DMS79 (cell line): ENCODE measurements at places on chromosomes 3 and 15.

DNA sequence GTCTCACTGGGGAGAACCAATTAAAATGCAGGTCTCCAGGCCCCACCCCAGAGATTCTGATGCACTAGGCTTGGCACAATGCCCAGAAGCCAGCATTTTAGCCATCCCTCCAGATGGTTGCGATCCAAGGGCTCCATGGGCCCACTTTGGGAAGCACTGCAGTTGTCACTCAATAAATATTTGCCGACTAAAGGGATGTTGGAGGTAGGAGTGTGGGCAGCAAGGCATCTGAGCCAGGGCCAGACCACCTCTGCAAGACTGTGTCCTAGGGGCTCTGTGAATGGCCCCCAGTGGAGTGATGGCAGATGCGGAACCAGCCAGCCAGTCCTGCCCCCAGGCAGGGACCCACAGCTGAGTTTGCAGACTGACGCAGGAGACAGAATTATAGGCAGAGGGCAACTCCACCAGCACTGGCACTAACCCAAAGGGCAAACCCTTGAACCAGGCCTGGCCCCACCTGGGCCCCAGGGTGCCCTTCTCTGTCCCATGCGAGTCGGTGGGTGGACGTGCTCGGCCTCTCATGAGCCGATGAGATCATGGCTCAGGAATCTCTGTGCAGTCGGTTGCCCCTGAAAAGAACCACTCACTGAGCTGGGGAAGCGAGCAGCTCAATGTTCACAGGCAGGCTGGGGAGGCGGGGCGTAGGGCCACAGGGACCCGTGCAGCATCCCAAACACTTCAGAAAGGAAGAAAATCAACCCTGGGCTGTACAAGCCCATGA is 49.7 kb downstream of the SEMA5B start:
- peak; percentile 80 for DNase-seq

GRCh38 chr3:194575484-194576210 is 57.6 kb downstream of the TMEM44 start:
- DNase-seq, result no peak

GRCh38 chr15:62933386-62933785 is 109.2 kb upstream of the TPM1 start:
- no peak for DNase-seq

- DNase-seq, result no peak
Measured at GRCh38 chr3:89216016-89216739, 108.8 kb downstream of the EPHA3 start.

DNA sequence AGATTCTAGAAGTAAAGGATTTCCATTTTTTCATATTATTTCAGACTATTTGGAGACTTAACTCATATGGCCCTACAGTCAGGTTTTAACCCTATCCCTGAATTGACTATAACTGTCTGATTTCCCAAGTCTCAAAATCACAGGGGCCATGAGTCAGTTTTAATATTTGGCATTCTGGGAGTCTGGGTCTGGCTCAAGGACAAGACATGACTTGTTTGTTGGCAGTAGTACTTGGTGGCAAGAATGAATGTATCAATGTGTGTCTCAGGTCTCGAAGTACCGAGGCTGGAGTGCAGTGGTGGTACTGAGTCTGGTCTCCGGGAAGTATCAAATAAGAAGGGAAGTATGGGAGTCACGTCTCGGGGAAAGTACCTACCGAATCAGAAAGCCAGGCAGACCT is 10.8 kb downstream of the UMPS start:
- no peak for DNase-seq

- DNase-seq, result no peak
Measured at GRCh38 chr3:158769952-158770740, 31.7 kb upstream of the MFSD1 start.

GRCh38 chr3:127258733-127259132 is 29.1 kb downstream of the PRR20G start:
- DNase-seq, result no peak

- DNase-seq, result no peak
Measured at GRCh38 chr15:75192307-75192706, 9.4 kb upstream of the C15orf39 start.

GRCh38 chr3:117920253-117920898 is 1114.3 kb downstream of the IGSF11 start:
- DNase-seq, result peak; percentile 51

- DNase-seq, result no peak
Measured at GRCh38 chr3:42936157-42936981, 30.4 kb downstream of the ZNF662 start.

GRCh38 chr15:32866454-32867312 is 148.9 kb downstream of the GREM1 start:
- DNase-seq, result no peak

DNA sequence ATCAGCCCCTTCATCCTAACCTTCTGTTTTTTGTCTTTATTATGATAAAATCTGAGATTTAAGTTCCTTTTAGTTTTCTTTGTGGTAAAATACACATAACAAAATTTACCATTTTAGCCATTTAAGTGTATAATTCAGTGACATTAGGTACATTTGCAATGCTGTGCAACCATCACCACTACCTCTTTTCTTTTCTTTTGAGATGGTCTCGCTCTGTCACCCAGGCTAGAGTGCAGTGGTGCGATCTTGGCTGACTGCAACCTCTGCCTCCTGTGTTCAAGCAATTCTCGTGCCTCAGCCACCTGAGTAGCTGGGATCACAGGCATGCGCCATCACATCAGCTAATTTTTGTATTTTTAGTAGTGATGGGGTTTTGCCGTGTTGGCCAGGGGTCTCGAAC is 6.2 kb upstream of the RAB11A start:
- no peak for DNase-seq

DNA sequence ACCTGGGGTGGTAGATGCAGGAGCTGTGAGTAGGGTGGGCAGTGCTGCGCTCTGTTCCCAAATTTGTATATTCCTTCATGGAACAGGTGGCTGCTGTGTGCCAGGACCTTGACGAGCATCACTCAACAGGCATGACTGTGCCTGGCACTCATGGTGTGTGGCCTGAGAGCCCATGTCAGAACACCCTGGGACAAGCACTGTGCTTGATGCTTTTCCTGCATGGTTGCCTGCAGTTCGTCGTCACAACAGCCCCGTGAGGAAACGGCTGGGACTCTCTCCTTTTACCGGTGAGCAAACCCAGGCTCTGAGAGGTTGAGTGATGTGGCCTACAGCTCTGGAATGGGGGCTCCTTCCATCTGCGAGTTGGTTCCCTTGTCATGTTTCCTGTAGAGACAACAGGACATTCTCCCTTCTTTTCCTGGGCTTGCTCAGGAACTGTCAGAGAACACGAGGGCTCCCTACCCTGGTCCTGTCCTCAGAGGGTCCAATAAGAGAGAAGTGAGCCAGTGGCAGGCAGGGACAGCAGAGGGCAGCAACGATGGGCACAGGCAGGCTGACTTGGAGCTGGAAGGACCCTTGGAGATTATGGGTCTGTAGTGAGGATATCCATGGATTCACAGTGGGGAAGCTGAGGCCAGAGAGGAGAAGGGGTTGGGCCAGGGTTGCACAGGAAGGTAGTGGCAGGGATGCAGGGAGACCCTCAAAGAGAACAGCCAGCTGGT is 37.4 kb downstream of the PRKCD start:
- DNase-seq, result no peak

DNA sequence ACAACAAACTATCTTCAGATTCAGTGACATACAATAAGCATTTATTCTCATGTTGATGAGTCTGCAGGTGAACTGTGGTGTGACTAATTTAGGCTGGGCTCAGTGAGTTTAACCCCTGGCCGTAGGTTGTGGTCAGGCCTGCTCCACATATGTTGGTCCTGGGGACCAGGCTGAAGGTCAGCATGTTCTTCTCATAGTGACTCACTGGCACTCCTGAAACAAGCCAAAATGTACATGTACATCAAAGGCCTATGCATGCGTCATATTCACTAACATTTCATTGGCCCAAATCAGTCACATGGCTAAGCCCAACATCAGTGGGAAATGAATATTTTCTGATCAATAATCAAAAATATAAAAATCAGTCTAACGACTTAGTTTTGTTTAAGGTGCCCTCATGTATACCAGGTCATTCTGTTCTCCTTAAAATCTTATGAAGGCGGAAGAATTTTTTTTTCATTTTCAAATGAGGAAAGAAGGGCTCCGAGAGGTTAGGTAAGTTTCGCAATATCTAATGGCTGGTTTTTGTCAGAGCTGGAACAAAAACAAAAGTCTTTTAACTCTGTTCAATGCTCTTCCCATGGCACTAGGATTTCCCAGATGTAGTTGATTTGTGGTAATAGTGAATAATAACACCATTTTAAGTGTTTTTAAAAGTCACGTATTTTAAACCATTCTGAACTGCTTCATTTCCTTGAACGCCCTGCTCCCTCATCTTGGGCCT is 148.5 kb downstream of the MFSD1 start:
- DNase-seq, result no peak

DNA sequence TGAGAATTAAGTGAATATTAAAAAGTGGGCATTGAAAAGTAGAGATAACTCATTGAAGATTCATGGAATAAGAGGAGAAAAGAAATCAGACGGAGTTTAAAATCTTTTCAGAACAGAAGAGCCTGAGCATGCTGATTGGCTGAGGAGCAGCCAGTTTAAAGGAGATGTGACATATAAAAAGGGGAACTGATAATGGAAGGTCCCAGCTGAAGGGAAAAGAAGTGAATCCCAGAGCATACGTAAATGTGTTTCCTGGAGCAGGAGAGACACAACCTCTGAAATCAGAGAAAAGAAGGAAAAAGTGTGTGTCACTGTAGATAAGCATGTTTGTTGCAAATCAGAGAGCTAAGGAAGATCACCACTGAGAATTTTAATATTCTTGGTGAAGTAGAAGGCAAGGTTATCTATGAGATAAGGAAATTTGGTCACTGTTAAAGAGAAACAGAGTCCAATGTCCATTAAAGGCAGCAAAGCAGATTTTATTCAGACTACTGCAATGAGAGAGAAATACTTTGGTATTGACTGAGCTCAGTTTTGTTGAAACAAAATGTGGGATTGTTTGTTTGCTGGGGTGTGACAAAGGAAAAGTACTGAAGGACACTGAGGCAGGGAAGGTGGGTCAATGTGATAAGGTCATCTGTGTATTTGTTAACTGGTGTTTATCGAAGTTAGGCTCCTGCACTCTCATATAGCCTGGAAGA is 84.6 kb upstream of the WDR72 start:
- no peak for DNase-seq

DNA sequence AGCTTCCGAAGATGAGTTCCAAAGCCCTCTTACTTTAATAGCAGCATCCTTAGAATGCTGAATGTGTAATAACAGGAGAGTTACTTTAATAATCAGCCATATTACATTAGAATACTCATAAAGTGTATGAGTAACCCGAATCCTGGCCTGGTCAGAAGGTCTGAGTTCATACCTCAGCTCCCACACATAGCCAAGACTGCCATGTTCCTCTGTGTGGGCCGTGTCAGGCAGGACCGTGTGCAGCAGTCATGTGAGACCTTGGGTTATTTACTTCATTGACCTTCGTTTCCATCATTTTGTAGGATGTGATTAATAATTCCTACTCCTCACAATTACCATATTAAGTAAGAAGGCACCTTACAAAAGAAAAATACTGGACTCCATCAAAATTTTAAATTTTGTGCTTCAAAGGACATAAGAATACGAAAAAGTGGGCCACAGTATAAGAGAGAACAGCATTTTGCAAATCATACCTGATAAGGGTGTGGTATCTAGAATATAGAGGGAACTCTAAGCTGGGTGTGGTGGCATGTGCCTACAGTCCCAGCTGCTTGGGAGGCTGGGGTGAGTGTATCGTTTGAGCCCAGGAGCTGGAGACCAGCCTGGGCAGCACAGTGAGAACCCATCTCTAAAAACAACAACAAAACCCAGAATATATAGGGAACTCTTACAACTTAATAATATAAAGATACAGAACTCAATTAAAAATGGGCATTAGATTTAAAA is 163.4 kb downstream of the ATG7 start:
- no peak for DNase-seq

- DNase-seq, result no peak
Measured at GRCh38 chr3:172157564-172158258, 118.3 kb downstream of the FNDC3B start.

- no peak for DNase-seq
Measured at GRCh38 chr3:129365296-129366136, 62.9 kb downstream of the EFCAB12 start.

GRCh38 chr3:143084856-143085731 is 34.5 kb upstream of the CHST2 start:
- no peak for DNase-seq

GRCh38 chr3:105139881-105140560 is 226.7 kb upstream of the ALCAM start:
- DNase-seq, result no peak

- DNase-seq, result no peak
Measured at GRCh38 chr3:126316501-126316939, 40.7 kb downstream of the KLF15 start.

DNA sequence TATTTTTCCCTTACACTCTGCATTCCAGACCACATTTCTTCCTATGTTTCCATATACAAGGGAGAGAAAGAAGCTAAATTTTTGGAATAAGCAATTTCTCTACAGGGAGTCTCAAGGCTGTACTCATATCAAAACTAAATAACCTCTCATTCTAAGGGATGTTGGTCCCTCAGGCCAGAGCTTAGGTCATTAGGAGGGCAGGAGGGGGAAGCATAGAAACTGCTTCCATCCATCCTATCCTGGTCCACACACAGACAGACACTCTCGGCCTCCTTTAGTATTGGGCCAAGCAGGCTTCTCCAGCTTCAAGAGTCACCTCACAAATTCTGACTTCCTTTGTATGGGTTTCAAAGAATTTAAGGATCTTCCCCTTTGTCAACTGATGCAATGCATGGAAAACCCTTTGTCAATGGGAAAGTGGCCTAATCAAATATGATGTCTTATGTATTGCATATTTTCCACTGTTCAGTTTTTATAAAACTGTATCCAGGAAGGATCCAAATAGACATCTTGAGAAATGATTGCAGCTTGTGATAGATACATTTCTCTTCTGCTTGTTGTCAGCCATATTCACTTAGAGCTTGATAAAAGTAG is 140.7 kb upstream of the RARB start:
- DNase-seq, result no peak

- DNase-seq, result peak; percentile 16
Measured at GRCh38 chr3:129606636-129607390, at the start of gene PLXND1. Gene PLXND1 (minus strand): TSS chr3:129606676. CDS start chr3:129606639, 37 bp downstream.

GRCh38 chr3:12630292-12630691 is 33.6 kb downstream of the RAF1 start:
- no peak for DNase-seq

- no peak for DNase-seq
Measured at GRCh38 chr15:69720536-69720935, 267.9 kb downstream of the RPLP1 start.

DNA sequence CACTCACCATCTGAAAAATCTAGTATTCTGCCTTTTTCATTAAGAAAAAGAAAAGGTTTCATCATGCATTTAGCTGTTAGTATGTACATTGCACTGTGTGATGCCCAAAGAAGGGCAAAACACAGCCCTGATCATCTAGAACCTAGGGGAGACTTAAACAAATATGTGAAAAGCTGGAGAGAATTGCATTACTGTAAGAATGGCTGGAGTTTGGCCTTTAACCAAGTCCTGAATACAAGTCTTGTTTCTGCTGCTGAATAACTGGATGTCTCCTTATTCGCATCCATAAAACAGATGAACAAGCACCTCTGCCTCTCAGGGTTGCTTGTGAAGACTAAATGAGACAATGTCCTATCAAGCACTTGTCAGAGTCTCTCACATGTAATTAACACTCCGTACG is 233.4 kb upstream of the LRTM1 start:
- no peak for DNase-seq
